Hindlimb muscle (tissue), 1 donor: ENCODE measurements at places on chromosomes 2 and 18.

DNA sequence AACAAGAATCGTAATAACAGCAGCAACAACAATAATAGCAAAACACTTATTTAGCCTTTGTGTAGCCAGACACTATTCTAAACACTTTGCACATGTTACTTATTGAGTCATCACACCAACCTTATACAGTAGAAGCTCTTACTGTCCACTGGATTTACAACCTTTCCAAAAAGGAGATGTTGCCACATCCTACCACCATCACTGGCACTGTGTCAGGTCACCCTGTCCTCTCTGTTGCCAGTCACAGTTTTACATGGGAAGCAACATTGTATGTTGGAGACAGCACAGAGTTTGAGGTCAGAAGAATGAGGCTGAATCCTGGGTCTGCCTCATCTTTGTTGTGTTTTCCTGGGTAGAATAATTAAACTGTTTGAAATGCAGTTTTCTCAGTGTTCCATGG lies 201.4 kb upstream of the EPAS1 start:
- DNase-seq = no peak

- no peak for DNase-seq
Observed at GRCh38 chr18:21262979-21263378, 20.9 kb downstream of the GREB1L start.

- peak; percentile 56 for DNase-seq
Observed at GRCh38 chr2:19801367-19802080, 100.3 kb downstream of the TTC32 start.

DNA sequence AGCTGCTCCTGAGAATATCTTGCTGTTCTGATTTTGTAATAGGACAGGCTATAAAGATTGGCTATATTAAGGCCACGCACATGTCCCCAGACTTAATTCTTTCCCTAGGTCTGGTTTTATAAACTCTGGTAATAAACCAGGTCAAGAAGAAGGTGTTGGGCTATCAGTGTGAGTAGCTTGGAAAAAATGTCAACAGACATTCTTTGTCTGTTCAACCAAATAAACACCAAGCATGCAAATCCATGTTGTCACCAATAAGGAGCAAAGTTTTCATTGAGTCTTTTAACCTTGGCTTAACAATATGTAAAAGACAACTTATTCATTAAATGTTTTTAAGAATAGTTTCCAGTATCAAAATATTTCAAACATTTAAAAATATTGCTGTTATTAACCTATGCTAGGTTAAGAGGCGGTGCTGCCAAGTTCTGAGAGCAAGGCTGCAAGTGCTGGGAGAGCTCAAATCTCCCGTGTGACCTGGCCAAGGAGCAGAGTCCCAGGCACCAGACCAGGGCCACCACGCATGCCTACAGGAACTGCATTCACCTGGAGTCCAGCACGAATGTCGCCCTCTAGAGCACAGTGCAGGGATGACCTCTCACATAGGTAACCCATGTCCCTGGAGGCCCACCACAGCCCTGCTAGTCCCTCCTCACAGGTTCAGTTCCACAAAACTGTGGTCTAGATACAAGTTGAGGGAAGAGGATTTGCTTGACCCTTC lies 120.5 kb upstream of the POU3F3 start:
- DNase-seq = no peak

GRCh38 chr2:64463781-64464180 lies 9.8 kb downstream of the LGALSL start:
- DNase-seq = no peak

GRCh38 chr18:52682260-52682659 lies 342.3 kb downstream of the DCC start:
- DNase-seq = no peak

DNA sequence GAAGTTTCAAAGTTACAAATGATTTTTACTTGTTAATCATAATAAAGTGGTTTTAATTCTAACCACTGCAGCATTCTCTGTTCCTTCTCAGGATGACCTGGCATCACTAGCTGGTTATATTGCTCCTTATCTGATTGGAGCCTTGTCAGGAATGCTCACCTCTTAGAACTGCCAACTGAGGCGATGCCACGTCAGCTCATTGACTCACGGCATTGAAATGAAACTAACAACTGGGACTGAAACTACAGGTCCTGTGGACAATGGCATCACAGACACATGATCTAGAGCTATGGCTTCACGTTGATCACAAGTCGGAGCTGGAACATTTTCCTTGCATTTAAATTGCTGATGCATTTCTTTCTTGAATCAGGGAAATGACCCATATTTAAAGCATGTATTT lies 54.9 kb upstream of the MAP2 start:
- DNase-seq = no peak

DNA sequence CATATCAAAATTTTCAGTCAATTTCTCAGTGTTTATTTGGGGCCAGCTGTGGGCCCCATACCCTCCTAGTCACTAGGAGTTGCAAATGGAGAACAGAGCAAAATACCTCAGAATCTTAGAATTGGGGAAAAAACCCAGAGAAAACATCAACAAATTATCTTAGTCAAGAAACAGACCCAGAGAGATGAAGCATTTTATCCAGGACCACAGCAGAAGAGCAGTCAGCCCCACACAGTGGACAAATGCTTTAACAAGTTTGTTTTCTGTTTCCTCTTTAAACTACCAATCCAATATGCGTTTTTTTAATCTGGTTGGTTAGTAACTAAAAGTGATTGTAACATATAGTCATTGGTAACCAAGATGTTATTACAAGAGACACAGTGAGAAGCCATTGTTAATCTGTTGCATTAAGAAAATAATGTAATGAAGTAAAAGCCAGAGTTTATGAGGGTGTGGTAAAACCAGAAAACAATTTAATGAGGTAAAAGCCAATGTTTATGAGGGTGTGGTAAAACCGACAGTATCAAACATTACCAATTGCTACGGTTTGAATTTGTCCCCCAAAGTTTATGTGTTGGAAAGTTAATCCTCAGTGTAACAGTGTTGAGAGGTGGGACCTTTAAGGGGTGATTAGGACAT lies 60.7 kb upstream of the COX7A2L start:
- no peak for DNase-seq
